Tibial nerve (tissue), 4 donors: ENCODE measurements at places on chromosomes 12 and 14. TPM values are rescaled to one million over a fixed set of nuclear protein-coding genes. Genes with fewer than 3 reads are reported as not detected.

The PRH2 gene
- not detected for total RNA-seq

The TAS2R30 gene
- total RNA-seq, result 6.3 TPM

The GARIN6 gene
- not detected for total RNA-seq

The ADCY6 gene
- total RNA-seq, result 57.0 TPM

The ZBTB1 gene
- 54.6 TPM for total RNA-seq

The SYNE3 gene
- 71.0 TPM for total RNA-seq

The KLRC4 gene
- total RNA-seq, result not detected

The C12orf57 gene
- total RNA-seq, result 569 TPM

DNA sequence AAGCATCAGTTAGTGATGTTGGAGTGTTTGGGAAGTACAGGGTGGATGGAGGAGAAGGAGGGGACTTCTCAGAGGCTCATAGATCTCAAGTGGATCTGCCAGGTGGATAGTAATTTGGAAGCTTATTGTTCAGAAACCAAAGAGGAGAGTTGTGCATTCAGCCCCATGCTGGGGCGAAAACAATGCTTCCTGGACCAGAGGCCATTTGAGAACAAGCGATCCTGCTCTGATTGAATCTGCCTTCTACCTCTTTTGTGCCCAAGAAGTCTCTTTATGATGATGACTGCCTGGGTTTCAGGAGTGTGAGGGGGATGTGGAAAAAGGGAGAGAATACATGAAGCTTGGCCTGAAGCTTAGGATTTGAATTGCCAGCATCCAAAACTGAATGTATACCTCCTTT, 110.8 kb upstream of the SRRM4 start:
- no peak overlapping the region for H3K4me3 ChIP-seq
- DNase-seq, result no peak
- H3K27me3 ChIP-seq, result no peaks in the 10 kb centered on the region
- no peaks in the 10 kb centered on the region for H3K36me3 ChIP-seq

DNA sequence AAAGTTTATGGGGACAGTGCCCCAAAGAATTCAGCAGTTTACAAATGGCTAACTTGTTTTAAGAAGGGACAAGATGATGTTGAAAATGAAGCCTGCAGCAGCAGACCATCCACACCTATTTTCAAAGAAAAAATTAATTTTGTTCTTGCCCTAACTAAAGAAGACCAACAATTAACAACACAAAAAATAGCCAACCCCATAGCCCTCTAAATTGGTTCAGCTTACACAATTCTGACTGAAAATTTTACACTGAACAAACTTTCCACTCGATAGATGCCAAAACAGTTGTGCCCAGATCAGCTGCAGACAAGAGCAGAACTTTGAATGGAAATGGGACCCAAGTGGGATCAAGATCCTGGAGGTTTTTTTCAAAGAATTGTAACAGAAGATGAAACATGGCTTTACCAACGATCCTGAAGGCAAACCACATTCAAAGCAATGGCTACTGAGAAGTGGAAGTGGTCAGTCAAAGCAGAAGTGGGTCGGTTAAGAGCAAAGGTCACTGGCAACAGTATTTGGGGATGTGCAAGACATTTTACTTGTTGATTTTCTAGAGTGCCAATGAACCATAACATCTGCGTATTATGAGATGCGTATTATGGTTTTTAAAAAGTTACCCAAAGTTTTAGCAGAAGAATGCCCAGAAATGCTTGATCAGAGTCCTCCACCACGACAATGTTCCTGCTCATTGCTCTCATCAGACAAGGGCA, 30.0 kb downstream of the SLC39A9 start:
- no peaks in the 10 kb centered on the region for H3K4me1 ChIP-seq
- no peaks in the 10 kb centered on the region for H3K36me3 ChIP-seq
- no peak for DNase-seq
- H3K27ac ChIP-seq, result no peak overlapping the region
- H3K27me3 ChIP-seq, result no peaks in the 10 kb centered on the region

GRCh38 chr14:57480051-57480450, 13.6 kb downstream of the CCDC198 start:
- H3K27ac ChIP-seq, result no peak overlapping the region
- no peaks in the 10 kb centered on the region for H3K36me3 ChIP-seq
- H3K4me3 ChIP-seq, result no peak overlapping the region
- no peak for DNase-seq

DNA sequence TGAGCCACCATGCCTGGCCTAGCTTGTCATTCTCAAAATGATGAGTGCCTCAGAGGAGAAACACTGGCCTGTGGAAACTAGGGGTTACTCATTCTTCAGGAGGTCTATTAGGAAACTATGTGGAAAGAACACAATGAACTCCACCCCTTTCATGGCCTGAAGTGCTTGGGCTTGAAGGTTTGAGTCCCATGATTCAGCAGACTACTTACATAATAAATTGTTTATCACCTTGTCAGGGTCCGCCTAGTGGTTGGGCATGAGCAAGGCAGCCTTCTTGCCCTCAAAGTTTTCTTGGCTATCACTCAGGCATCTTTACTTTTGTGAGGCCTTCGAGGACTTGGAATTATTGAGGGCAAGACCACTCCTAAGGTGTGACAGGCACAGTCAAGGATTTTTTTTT, 251.2 kb downstream of the ACSS3 start:
- H3K4me3 ChIP-seq, result no peak overlapping the region
- no peaks in the 10 kb centered on the region for H3K4me1 ChIP-seq
- no peaks in the 10 kb centered on the region for H3K27me3 ChIP-seq
- H3K36me3 ChIP-seq, result no peaks in the 10 kb centered on the region

- no peaks in the 10 kb centered on the region for H3K4me1 ChIP-seq
- no peak overlapping the region for H3K4me3 ChIP-seq
- no peaks in the 10 kb centered on the region for H3K36me3 ChIP-seq
- no peak overlapping the region for H3K27ac ChIP-seq
- no peak for DNase-seq
Observed at GRCh38 chr12:70852416-70853150, 68.0 kb downstream of the PTPRR start.

- no peak for DNase-seq
- no peaks in the 10 kb centered on the region for H3K36me3 ChIP-seq
- H3K4me1 ChIP-seq, result no peaks in the 10 kb centered on the region
- H3K4me3 ChIP-seq, result no peak overlapping the region
- H3K27ac ChIP-seq, result no peak overlapping the region
Observed at GRCh38 chr12:97313471-97314190, 149.0 kb upstream of the RMST start.

GRCh38 chr12:124508381-124509079, 58.9 kb downstream of the NCOR2 start:
- peaks cover 78% of the 10 kb centered on the region for H3K4me1 ChIP-seq
- H3K4me3 ChIP-seq, result no peak overlapping the region
- H3K36me3 ChIP-seq, result no peaks in the 10 kb centered on the region
- peak; percentile 50 for DNase-seq

- H3K4me3 ChIP-seq, result no peak overlapping the region
- no peaks in the 10 kb centered on the region for H3K4me1 ChIP-seq
- no peak for DNase-seq
- no peaks in the 10 kb centered on the region for H3K36me3 ChIP-seq
Observed at GRCh38 chr14:80587096-80587724, 354.3 kb downstream of the CEP128 start.

DNA sequence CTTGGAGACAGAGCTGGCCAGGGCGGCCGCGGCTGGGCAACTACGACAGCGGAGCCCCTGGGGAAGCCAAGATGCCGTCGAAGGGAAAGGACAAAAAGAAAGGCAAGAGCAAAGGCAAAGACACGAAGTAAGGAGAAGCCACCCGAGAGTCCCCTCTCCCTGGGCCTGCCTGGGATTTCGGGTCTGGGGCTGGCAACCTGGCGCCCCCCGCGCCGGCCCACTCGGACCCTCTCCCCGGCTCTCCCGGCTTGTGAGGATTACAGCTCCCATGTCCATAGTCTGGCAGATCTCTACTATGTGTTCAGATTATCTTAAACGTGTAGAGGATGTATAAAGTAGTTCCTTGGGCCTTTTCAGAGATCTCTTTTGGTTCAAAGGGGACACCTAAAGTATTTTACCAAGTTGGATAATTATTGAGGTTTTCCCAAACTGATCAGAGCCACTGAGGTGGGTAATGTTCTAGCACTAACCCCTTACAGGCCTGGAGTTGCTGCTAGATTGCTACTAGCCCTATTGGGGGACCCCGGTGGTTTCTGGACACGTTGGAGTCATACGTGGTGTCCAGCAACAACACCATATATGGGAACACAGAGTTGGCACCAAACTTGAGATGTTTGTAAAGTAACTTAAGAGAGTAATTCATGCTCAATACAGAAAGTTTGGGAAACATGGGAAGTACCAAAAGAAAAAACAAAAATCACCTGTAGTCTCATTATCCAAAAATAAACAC, 424 bp downstream of the BBOF1 start:
- no peaks in the 10 kb centered on the region for H3K27me3 ChIP-seq
- peak overlapping the region; percentile 89 for H3K27ac ChIP-seq
- H3K4me1 ChIP-seq, result no peaks in the 10 kb centered on the region
- H3K36me3 ChIP-seq, result no peaks in the 10 kb centered on the region

- no peak for DNase-seq
- no peak overlapping the region for H3K27ac ChIP-seq
- H3K27me3 ChIP-seq, result no peaks in the 10 kb centered on the region
- H3K4me3 ChIP-seq, result no peak overlapping the region
- no peaks in the 10 kb centered on the region for H3K4me1 ChIP-seq
Observed at GRCh38 chr12:3554371-3555115, 63.5 kb downstream of the PRMT8 start.

GRCh38 chr14:90424686-90425372, 28.0 kb downstream of the CALM1 start:
- no peaks in the 10 kb centered on the region for H3K27me3 ChIP-seq
- DNase-seq, result no peak
- H3K36me3 ChIP-seq, result no peaks in the 10 kb centered on the region
- H3K4me1 ChIP-seq, result no peaks in the 10 kb centered on the region
- no peak overlapping the region for H3K4me3 ChIP-seq

DNA sequence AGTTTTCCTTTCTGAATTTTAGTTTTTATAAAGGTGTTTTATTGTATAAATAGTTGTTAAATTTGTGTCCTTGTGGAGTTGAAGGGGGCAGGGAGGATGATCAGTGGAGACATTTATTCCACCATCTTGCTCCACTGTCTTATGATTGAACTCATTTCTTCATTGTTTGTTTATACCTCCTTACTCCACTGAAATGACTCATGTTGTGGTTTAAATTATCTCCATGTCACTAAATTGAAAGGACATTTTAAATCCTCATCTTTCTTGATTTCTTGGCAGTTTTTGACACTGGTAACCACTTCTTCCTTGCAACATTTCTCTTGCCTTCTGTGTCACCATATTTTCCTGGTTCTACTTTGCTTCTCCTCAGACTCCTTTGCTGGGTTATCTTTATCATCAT, 23.6 kb upstream of the FERMT2 start:
- no peaks in the 10 kb centered on the region for H3K27me3 ChIP-seq
- no peak for DNase-seq
- no peak overlapping the region for H3K27ac ChIP-seq
- H3K36me3 ChIP-seq, result no peaks in the 10 kb centered on the region
- no peak overlapping the region for H3K4me3 ChIP-seq

- DNase-seq, result peak; percentile 21
- no peaks in the 10 kb centered on the region for H3K27me3 ChIP-seq
- H3K4me1 ChIP-seq, result no peaks in the 10 kb centered on the region
- H3K4me3 ChIP-seq, result no peak overlapping the region
Observed at GRCh38 chr12:18430425-18431048, 169.2 kb downstream of the PIK3C2G start.
